H9 (cell line): ENCODE measurements at places on chromosomes 5 and 9. TPM values are rescaled to one million over a fixed set of nuclear protein-coding genes. Genes with fewer than 3 reads are reported as not detected.

GRCh38 chr9:136771907-136772415, 7.6 kb upstream of the LCN15 start:
- no peak for DNase-seq

DNA sequence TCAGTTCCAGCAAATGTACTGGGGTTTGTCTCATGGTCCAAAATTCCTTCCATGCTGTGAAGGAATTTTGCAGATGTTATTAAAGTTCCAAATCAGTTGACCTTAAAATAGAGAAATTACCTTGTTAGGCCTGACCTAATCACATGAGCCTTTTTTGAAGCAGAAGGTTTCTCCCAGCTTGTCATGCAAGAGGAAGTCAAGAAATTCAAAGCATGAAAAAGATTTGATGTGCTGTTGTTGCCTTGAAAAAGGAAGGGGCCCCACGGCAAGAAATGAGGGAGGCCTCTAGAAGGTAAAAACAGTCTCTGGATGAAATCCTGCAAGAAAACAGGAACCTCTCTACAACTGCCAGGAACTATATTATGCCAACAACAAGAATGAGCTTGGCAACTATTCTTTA, 24.2 kb upstream of the HAPLN1 start:
- no peak for DNase-seq

- DNase-seq, result no peak
These were observed 499.5 kb upstream of the KLF4 start for GRCh38 chr9:107989099-107989498.

- no peak for DNase-seq
These were observed 4.7 kb upstream of the PTGR1 start for GRCh38 chr9:111604054-111604615.

DNA sequence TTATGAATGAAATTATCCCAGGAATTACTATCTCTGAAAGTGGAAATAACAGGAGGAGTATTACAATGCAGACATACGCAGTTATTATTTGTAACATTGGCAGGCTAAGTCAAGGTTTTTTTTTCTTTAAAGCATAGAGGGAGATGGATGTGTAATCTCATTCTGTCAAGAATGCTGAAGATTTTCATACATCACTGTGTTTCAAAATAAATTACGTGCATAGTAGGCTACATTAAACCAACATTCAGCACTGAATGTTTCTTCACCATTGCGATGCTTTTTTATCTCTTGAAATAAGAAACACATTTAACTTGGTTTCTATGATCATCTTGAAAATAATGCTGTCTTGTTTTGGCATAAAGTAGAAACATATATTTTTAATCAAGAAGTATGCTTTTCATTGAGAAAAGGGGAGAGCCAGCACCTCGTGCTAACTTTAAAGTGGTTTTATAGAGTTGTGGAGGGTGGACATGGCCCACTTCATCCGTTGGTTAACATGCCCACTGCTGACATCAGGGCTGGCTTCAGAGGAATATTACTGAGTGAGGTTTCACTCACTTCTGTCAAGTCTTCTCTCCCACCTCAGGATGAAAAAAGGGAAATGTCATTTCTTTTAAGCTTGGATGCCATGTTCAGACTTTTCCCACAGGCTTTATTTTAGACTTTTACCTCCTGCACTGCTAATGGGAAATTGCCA, 203.6 kb upstream of the MEF2C start:
- DNase-seq, result no peak

DNA sequence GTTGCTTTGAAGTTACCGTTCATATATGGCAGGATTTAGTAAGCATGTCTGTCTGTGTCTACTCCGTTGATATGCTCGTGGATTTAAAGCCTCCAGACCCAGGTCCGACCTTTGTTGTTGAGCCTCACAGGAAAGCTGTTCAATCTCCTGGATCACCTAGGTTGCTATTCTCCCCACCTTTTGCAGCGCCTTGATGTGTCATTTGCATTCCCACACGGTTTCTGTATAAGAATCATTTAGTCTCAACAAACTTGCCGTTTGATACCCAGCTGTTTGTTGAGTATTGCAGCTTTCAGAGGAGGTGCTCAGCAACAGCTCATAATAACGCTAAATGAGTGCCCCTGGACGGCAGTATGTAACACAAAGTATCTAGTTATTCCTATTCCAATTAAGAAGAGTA, 1.2 kb upstream of the ADGRV1 start:
- DNase-seq, result no peak

- peak; percentile 61 for DNase-seq
These were observed 60.1 kb downstream of the GADD45G start for GRCh38 chr9:89664896-89665329.

The DDX4 gene
- not detected in 2 replicates for total RNA-seq

The C9orf153 gene
- total RNA-seq, result 0.17 TPM in 1 of 2 replicates, not detected in the other

DNA sequence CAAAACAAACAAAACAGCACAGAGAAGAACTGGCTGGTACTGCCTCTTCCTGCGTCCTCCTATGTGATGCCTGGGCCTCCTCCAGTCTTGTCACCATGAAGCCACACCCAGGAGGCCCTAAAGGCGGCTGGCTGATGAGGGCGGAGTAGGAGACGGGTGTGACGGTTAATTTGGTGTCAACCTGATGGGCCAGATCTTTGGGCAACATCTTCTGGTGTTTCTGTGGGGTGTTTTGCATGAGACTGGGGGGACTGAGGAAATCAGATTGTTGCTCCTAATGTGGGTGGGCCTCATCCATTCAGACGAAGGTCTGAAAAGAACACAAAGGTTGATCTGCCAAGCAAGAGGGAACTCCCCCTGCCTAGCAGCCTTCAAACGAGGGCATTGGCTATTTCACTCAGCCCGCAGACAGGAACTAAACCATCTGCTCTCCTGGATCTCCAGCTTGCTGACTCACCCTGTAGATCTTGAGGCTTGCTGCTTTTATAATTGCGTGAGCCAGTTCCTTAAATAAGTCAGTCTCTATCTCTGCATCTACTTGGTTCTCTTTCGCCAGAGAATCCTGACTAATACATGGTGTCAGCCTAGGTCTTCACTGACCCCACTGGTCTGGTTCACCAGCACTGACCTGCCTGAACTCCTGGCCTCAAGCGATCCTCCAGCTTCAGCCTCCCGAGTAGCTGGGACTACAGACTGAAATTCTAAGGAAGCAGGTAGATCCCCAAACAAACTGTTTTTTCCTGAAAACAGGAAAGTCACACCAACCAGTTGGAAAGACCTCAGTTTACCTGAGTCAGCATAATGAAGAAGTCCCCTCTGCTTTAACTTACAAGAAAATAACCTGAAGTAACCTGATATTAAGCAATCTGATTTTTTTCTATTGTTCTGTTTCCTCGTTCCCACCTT, 12.8 kb upstream of the ZFP62 start:
- no peak for DNase-seq

DNA sequence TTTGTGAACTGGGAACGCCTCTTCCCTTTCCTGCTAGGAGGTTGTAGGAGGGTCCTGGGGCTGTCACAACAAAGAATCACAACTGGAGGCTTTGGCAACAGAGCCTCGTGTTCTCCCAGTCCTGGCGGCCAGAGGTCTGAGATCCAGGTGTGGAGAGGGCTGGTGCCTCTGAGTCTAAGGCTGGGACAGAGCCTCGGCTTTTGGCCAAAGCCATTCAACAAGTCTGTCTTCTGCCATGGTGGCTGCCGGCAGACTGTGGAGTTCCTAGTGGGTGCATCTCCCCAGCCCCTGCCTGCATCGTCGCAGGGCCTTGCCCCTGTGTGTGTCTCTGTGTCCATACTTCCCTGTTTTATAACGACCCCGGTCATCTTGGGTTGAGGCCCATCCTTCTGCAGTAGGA, 9.5 kb upstream of the IRX4 start:
- DNase-seq, result no peak

DNA sequence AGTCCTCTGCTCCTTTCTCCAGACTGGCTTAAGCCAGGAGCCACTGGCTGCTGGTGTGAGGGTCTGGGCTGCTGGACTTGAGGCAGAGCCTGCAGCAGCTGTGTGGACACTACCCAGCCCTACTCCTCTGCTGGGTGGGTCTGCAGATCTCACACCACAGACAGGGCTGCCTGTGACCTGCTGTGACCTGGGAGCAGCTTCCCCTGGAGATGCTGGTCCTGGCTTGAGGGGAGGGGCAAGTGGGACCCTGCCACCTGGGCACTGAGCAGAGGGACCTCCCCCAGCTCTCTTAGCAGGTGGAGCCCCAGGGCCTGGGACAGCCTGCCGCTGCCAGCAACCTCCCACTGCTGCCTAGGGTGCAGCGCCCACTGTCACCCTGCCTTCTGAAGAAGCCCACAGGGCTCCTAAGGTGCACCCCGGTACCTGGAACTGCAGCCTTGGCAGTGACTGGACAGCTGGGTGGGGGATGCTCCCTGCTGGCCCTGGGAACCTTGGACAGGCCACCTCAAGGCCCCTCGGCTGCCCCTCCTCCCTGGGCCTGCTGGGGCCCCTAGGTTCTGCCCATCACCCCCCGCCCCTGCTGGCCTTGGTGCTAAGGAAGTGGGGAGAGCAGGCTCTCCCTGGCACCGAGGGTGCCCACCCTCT, 9.1 kb downstream of the CACFD1 start:
- DNase-seq, result no peak

- peak; percentile 58 for DNase-seq
These were observed 710 bp upstream of the PIP5KL1 start for GRCh38 chr9:127931092-127931881.

The CNTNAP3B gene
- 4.6 and 4.7 TPM in 2 replicates for total RNA-seq

GRCh38 chr5:9500193-9500592, 45.7 kb downstream of the SEMA5A start:
- no peak for DNase-seq
